AG08396 (cell line): ENCODE measurements at places on chromosomes 5 and 9.

DNA sequence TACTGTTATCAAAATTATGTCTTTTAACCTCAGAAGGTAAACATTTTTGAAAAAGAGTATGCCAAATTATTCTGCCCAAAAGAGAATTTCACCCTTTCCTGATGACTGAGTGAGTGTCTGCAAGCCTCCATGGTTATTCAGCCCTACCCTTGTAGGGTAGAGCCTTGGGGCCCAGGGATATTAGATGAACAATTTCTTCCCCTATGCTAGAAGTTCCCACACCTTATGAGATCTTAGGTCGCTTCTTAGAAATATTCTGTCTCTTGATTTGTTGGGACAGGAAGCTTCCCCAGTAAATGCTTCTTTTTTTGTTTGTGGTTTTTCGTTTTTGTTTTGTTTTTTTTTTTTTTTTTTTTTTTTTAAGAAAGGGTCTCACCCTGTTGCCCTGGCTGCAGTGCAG lies 3.1 kb downstream of the CRB2 start:
- DNase-seq: no peak

DNA sequence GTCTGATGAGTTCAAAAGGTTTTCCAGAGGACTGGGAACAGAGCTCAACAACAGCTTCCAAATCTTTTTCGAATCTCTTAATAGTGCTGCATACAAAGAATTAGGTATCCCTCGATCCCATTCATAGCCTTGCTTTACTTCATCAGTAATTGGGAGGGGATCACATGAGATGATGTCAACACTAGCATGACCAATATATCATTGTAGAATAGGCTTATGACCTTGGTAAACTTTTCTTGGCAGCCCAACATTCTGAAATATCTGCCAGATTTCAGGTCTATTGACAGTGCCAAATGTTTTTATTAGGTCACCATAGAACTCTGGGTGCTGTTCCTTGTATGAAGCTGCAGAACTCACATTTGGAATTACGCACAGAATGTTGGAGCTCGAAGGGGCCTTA lies 228.9 kb downstream of the FGF10 start:
- DNase-seq: no peak

GRCh38 chr9:6855860-6856259 lies 98.1 kb downstream of the KDM4C start:
- no peak for DNase-seq

GRCh38 chr9:121399883-121400607 lies 30.0 kb upstream of the STOM start:
- DNase-seq: peak; percentile 24

- DNase-seq: no peak
Observed at GRCh38 chr5:158877124-158877581, 222.6 kb downstream of the EBF1 start.

- DNase-seq: peak; percentile 25
Observed at GRCh38 chr5:18393565-18394442, 759.5 kb downstream of the TAF11L14 start.
